ENCODE measurements at places on chromosomes 1 and 21. TPM values are rescaled to one million over a fixed set of nuclear protein-coding genes. Genes with fewer than 3 reads are reported as not detected.

Gene KISS1
- total RNA-seq, result not detected

Gene KRTAP19-1
- not detected for total RNA-seq

Gene NOTCH2
- 89.6 TPM for total RNA-seq

Gene SPRR2E
- total RNA-seq, result not detected

Gene AK5
- total RNA-seq, result 14.7 TPM

Gene TIE1
- total RNA-seq, result 2.8 TPM

Gene PYHIN1
- not detected for total RNA-seq

Gene DIO1
- total RNA-seq, result not detected

Gene ADCY10
- total RNA-seq, result 1.2 TPM

Gene RIMKLA
- total RNA-seq, result 0.13 TPM

Gene KCNN3
- total RNA-seq, result 0.13 TPM

Measured in epithelial cell of alveolus of lung (primary cell).